ENCODE measurements at places on chromosomes 7 and 10.

- no peak for DNase-seq
Measured at GRCh38 chr10:28180654-28181053, 122.2 kb downstream of the MPP7 start.

- DNase-seq = no peak
Measured at GRCh38 chr10:84607523-84607922, 279.1 kb downstream of the CCSER2 start.

DNA sequence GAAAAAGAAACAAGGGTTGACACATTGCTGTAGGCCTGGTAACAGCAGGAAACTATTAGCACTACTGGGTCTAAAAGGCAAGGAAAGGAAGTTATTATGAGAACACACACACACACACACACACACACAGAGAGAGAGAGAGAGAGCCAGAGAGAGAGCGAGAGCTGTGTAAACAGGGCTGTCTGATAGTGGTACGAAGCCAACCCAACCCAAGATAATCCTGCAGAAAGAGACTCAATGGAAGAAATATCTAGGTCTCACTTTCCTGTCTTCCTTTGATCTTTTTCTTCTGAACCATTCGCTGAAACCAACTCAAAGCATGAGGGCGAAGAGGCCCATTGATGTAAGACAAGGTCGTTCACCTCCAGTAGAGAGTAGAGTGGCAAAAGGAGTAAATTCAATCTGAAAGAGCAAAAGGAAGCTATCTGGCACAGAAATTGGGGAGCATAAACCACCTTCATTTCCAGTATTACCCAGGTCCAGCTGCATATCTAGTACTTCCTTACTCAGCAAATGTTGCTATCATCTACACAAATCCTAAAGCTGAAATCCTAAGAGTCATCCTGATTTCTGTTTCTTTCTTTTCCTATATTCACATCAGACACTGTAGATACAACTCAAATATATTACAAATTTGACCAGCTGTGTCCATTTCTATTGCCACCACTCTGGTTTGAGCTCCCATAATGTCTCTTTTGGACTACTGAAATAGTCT lies 110.2 kb downstream of the TMEM26 start:
- no peak for DNase-seq

DNA sequence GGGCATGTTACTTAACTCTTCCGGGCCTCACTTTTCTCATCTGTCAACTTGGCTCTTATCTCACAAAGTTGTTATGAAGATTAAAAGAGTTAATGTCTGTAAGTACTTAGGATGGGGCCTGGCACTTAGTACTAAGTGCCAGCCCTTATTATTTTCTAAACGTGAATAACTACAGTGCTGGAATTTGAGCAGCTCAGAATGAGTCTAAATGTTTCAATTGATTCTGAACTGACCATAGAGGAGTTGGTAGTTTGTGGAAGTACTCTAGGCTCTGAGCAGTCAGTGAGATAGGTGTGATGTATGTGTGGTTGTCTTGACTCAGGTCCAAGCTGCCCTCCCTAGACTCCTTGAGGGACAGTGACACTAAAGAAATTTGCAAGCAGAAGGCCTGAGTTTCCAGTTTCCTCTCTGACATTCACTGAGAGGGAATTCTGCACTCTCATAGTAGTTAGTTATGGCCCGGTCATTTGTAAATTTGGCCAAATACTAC lies 18.5 kb upstream of the JAZF1 start:
- DNase-seq = no peak

DNA sequence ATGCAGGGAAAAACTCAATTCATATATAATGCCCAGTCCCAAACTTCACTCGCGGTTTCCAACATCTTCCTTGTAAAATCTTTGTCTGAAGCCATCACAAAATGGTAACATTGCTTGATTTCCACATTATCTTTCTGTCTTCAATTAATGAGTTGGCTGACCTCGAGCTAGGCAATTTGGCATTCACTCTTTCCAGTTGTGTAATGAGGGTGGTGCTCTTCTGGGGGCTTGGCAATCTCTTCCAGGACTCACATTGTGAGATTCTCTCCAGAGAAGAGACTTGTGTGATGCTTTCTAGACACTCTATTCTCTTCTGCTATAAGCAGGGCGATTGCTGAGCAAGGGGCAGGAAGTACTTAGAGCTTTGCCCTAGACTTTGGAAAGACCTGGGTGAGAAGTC lies 179.5 kb downstream of the JCAD start:
- no peak for DNase-seq

GRCh38 chr7:64787295-64787694 lies 6.9 kb upstream of the ZNF138 start:
- no peak for DNase-seq

DNA sequence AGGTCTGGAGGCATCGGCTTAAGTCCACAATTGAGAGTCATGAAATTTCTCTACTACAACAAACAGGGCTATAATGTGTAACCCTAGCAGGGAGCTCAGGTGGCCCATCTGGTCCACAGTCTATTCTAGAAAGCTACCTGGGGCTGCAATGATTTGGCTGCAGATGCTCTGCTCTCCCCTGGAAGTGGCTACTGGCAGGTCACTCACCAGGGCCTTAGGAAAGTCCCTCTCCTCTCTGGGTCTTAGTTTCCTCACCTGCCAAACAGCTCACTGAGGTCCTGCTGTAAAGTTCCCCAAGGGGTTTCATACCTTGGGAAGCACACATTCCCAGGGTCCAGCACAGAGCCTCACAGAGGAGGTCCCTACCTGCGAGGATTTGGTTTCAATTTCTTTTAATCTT lies 2.5 kb downstream of the IGFBP3 start:
- no peak for DNase-seq

- no peak for DNase-seq
Measured at GRCh38 chr7:38727184-38727940, 96.2 kb upstream of the AMPH start.

GRCh38 chr7:128415217-128415785 lies 5.5 kb upstream of the IMPDH1 start:
- DNase-seq = no peak

DNA sequence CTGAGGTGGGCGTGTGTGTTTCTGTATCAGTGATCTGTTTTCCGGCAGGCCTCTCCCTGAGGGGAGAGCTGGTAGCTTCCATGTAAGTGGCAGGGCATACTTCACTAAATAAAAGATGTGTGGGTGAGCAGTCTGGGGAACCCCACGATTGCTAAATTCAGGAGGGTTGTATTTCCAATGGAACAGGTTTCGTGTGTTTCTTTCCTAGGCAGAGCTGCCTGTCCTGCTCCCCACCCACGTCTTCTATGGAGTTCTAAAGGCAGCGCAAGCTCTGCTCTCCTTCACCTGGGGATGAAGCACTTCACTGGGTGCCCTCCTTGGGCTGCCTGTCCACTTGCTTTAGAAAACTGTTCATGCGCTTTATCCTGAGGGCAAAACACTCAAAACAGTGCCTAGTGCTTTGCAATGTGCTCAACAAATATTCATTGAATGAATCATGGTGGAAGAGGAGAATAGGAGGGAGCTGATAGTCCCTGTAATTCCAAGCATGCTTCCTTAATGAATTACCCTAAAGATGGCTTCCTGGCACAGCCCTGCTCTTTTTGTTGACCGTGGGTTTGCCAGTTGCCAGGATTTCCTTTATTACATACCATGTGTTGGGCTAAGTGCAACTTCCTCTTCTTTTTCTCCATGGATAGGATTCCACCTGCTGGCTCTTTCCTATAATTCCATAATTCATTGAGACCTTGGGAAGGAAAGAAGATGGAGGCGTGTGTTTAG lies 50.6 kb upstream of the SRPK2 start:
- no peak for DNase-seq

DNA sequence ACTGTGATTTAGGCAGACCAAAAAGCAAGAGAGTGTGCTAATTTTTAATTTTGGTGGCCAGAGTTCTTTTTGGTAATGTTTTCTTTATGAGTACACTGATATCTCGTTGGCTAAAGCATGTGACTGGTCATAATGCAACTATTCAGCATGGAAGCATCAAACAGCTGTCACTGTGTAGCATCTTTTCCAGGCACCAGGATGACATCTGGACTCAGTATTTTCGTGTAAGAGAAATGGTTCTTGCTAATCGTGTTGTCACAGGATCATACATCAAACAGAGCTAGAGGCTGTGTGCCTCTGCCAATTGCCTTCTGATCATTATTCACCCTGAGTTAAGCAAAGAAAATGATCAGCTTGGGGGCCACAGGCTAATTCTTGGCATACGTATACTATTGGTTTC lies 118.9 kb downstream of the SND1 start:
- DNase-seq = no peak

GRCh38 chr10:98892523-98892922 lies 343.1 kb downstream of the HPSE2 start:
- no peak for DNase-seq

GRCh38 chr10:98028168-98028770 lies 2.2 kb downstream of the CRTAC1 start:
- DNase-seq = no peak

- no peak for DNase-seq
Measured at GRCh38 chr7:33722383-33723101, 182.8 kb upstream of the BMPER start.

DNA sequence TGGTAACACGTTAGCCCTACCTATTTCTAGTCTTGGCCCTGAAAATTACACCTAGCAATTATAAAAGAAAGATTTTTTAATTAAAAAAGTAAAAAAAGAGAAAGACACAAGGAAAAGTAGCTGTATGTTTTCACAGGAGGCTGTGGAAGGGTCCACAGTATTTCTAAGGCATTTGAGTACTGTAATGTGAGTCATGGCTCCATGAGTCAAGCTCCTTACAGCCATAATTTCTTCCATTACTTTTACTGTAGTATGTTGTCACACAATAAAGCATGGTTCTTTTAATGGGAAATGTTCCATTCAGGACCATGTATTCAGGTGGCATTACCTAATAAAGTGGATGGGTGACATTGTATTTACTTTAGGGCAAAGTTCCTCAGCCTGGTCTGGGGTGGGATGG lies 113.4 kb downstream of the GPR37 start:
- no peak for DNase-seq

DNA sequence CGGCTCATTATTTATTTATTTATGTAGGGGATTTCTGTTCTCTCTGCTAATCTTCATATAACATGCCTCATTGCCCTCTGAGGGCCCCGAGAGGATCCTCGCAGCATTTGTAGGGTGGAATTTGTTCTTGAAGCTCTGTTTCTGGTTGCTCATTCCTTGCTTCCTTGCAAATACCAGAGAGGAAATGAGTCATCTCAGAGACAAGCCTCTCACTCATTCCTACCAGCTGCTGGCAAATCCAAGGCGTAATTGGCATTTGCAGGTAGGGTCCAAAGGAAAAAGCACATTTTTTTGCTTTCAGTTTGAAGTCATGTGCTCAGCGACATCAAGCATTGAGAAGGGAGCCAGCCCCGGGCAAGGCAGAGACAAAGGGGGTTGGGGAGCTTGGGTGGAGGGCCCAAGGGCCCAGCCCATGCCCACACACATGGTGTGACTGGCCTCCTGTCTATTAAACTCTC lies 501.6 kb downstream of the GALNT17 start:
- DNase-seq = no peak

GRCh38 chr7:80781561-80781979 lies 137.3 kb downstream of the SEMA3C start:
- DNase-seq = no peak

DNA sequence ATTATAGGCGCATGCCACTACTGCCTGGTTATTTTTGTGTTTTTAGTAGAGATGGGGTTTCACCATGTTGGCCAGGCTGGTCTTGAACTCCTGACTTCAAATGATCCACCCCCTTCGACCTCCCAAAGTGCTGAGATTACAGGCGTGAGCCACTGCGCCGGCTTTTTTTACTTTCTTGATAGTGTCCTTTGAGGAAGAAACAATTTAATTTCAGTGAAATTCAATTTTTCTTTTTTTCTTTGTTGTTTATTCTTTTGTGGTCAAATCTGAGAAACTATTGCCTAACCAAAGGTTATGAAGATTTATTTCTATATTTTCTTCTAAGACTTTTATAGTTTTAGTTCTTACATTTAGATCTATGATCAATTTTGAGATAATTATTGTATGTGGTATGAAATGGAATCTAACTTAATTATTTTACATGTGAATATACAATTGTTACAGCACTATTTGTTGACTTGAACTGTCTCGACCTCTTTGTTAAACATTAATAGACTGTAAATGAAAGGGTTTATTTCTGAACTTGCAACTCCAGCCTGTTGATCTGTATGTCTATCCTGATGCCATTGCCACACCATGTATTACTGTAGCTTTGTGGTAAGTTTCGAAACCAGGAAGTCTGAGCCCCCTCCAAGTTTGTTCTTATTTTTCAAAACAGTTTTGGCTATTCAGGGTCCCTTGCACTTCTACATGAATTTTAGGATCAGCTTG lies 19.8 kb upstream of the RASSF4 start:
- DNase-seq = no peak

DNA sequence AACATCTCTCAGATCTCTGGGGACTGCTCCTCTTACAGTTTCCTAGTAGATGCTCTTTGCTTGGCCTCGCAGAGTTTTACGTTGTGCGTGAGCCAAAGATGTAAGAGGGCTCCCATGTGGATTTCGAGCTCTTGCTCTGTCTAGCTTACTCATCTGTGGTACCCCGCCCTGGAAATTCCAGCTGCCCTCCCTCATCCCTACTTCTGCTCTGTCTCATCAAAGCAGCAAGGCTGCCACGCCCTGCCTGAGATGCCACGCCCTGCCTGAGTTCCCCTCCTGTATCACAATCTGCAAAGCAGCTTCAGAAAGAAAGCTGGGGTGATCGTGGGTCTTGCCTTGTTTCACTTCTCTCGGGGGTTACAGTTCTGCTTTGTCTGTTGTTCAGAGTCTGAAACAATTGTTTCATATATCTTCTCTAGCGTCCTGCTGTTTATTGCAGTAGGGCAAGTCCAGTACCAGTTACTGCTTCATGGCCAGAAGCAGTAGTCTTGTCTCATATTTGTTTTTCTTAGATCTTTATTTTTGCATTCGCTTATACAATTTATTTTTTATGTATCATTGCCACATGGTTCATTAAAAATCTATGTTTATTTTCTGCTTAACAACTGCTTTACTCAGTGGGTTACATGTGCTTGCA lies 36.1 kb upstream of the CCNY start:
- no peak for DNase-seq

DNA sequence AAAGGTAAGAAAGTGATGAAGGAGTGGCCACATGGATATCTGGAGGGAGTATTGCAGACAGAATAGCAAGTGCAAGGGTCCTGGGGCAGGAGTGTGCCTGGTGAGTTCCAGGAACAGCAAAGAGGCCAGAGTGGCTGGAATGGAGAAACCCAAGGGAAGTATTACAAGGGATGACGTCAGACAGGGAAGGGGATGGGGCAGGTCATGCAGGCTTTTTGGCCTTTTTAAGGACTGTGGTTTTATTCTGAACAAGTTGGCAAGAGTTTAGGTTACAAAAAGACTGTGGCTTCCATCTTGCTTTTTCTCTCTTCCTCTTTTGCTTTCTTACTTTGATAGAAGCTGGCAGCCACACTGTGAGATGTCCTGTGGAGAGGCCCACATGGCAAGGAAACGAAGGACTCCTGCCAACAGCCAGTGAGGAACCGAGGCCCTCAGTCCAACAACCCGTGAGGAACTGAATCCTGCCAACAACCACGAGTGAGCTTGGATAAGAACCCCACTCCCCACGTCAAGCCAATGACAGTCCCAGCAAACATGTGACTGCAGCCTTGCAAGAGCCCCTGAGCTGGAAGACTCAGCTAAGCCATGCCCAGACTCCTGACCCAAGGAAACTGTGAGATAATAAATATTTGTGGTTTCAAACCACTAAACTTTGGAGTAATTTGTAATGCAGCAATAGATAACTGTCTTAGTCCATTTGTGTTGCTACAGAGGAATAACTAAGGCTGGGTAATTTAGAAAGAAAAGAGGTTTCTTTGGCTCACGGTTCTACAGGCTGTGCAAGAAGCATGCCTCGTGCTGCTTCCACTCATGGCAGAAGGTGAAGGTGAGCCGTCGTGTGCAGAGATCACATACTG lies 19.8 kb upstream of the KDM7A start:
- DNase-seq = no peak

Measured in activated T-helper 1 cell treated with anti-CD3 and anti-CD28 coated beads, Interleukin-2, amount 50 U/mL, for 16 hours (primary cell).